ENCODE measurements at places on chromosomes 3 and 15. TPM values are rescaled to one million over a fixed set of nuclear protein-coding genes. Genes with fewer than 3 reads are reported as not detected.
A peak's percentile ranks its signal among the peaks of the same experiment; 100 is the strongest.

DNA sequence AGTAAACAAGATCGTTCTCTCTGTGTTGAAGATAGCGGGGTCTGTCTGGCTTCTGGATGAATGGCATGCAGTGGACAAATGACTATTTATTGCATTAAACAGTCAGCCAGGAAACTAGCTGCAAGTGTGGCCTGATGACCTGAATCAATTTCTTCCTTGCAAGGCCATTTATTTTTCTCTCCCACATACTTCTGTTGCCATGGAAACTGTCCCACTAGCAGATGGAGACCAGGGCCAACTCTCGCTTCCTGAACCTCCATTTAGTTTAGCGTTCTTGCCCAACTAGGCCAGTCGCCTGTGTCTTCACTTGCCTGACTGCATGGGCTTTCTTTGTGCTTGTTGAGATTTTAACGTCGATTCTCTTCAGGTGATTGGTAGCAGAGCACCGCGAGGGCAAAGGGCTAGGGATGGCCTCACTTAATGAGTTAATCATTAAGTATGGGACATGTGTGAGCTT lies 27.6 kb downstream of the LMCD1 start:
- no peak overlapping the region for H3K4me3 ChIP-seq
- H3K36me3 ChIP-seq = no peaks in the 10 kb centered on the region
- H3K27ac ChIP-seq = no peak overlapping the region
- H3K4me1 ChIP-seq = peaks cover 23% of the 10 kb centered on the region

DNA sequence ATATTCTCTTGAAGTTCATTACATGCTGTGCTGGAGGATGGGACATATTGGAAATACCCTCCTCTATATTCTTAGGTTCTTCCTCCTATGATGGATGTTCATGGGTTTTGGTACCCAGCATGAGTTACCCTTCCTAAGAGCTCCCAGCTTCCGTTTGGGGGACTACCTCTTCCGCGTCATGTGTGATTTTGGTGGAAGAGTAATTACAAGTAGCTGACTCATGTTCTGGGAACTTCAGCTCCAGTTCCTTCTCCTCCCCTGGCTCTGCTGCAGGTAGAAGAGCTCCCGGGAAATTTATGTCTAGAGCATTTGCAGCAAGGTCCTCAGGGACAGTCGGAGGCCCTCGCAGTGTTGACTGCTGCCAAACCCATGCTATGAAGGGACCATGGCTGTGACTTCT lies 208.8 kb upstream of the IL12A start:
- peaks cover 14% of the 10 kb centered on the region for H3K36me3 ChIP-seq
- DNase-seq = no peak
- H3K27me3 ChIP-seq = no peaks in the 10 kb centered on the region
- no peak overlapping the region for H3K27ac ChIP-seq
- no peak overlapping the region for H3K4me3 ChIP-seq

GRCh38 chr15:84400017-84400740 lies 164.6 kb downstream of the GOLGA6L4 start:
- DNase-seq = peak; percentile 22
- no peaks in the 10 kb centered on the region for H3K36me3 ChIP-seq
- H3K4me3 ChIP-seq = no peak overlapping the region
- H3K27ac ChIP-seq = no peak overlapping the region

DNA sequence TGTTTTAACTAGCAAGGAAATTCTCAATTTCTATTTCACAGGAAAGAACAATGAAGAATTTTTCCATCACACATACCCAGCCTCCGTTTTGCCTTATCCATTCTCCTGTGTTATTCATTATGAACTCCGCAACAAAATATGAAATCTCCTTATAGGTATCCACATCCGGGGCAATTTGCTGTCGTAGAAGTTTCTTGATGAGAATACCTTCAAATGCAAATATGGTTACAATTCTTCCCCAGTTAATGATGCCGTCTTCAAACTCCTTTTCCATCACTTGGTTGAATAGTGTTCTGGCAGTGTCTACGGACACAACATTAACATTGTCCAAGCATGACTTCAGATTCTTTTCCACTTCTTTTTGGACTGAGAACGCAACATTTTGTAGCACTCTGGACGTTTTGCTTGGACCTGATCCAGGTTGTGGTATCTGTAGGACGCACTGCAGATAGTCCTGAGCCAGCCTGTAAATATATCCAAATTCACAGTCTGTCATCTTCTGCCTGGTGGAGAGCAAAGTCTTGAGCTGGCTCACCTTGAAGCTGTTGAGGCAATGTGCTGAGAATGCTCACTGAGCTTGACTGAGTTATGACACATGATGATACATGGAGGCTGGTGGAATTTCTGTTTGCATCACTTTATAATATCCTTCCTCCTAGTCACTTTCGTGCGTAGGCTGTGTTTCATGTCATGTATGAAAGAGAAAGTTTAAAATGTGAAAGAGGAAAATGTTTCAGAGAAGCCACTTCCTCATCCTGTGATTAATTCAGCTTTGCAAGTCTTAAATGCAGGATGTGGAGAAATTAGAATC lies at the start of gene BCL2A1:
Gene BCL2A1 (minus strand): TSS at position 573 of the 811 bp plus-strand sequence. CDS start 77 bp downstream, at position 496.
- no peaks in the 10 kb centered on the region for H3K27me3 ChIP-seq
- H3K27ac ChIP-seq = peak within 1 kb of the TSS; percentile 27
- H3K4me1 ChIP-seq = peaks cover 7% of the 10 kb centered on the region
- no peaks in the 10 kb centered on the region for H3K36me3 ChIP-seq

NMNAT3 gene
- not detected for total RNA-seq

DNA sequence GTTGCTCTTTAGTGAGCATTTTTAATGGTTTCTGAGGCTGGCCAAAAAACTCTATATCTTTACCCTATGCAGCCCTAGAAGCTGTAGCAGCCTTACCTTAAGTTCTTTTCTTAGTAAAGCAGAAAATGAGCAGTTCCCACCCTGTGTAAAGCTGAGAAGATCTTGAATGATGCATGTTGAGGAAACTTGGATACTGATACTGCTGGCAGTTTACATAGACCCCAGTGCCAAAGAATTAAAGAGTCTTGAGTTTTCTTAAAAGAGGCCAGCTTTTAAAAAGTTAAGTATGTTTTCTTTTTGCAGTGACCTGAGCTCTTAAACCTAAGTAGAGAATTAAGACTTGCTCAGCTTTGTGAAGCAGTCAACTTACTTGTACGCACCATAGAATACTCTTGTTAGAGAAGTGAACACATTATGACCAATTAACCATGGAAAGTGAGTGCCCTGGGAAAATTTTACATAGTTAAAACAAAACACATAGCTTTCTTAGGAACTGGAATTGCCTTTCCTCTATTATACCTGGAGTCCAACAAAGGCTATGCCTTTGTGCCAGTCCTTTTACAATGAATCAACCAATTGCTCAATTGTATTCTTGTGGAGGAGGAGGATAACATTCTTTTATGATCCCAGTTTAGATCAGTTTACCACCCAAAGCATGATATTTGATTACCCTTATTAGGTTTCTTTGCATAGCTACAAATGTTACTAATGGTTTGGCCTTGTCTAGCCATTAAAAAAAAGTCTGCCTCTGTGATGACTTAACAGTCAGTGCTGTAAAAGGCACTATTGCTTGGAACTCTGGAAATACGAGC lies 28.4 kb downstream of the PLS1 start:
- no peaks in the 10 kb centered on the region for H3K4me1 ChIP-seq
- H3K36me3 ChIP-seq = no peaks in the 10 kb centered on the region
- no peaks in the 10 kb centered on the region for H3K27me3 ChIP-seq
- no peak overlapping the region for H3K4me3 ChIP-seq
- DNase-seq = no peak

DNA sequence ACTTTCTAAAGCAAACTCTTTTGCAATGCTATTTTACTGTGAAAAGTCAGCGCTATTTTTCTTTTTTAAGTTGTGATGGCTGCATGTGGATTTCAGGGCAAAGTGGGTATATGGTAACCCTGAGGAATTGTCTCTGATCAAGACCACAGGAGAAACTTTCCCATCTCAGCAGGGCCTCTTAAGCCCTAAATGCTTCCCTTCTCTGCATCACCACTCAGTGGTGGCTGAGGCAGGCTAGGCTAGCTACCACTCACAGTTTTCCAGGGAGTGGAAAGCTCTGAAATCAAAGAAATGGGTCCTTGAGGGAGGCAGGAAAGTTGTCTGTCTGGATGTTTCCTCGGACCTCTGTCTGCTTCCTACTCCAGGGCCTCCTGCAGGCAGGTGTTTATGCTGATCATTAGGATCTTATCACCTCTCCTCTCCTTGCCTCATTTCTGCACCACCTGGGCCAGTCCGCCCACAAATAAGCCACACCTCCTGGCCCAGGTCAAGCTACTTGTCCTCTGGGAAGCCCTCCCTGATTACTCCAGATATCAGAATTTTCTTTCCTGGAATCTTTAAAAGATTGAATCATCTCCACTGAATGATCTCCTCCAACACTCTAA lies 37.0 kb downstream of the CEMIP start:
- no peak for DNase-seq
- no peaks in the 10 kb centered on the region for H3K27me3 ChIP-seq
- H3K4me3 ChIP-seq = no peak overlapping the region
- no peaks in the 10 kb centered on the region for H3K36me3 ChIP-seq
- no peak overlapping the region for H3K27ac ChIP-seq

DNA sequence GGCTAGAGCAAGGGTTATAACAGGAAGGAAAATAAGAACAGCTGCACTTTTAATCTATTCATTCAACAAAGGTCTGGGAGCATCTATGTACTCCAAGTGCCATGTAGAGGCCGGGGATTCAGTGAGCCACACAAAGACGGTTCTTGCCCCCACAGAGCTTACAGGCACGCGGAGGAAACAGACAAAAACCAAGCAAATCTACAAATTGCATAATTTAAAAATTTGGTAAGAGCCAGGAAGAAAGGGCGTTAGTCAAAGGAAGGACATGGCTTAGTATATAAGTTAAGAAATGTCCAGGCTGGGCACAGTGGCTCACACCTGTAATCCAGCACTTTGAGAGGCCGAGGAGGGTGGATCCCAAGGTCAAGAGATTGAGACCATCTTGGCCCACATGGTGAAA lies 10.4 kb upstream of the GREM1 start:
- H3K27ac ChIP-seq = no peak overlapping the region
- H3K27me3 ChIP-seq = no peaks in the 10 kb centered on the region
- H3K4me1 ChIP-seq = peaks cover 5% of the 10 kb centered on the region
- no peak overlapping the region for H3K4me3 ChIP-seq

TIGIT gene
- total RNA-seq = not detected

Data from SJSA1 (cell line).